ENCODE measurements at places on chromosomes 3 and 15.

DNA sequence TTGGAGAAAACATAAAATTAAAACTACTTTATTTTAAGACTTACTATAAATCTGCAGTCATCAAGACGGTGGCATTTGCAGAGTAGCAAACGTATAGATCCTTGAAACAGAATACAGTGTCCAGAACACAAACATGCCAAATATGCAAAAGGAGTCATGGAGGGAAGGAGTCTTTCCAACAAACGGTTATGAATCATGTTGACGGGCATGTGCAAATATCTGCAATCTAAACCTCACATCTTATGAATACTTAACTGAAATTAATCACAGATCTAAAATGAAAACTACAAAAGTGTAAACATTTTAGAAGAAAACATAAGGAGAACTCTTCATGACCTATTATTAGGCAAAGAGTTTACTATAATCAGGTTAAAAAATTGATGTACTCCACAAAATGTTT is 69.4 kb downstream of the TFRC start:
- peak; percentile 36 for DNase-seq

- DNase-seq: peak; percentile 46
These were observed 38.5 kb downstream of the MYO5C start for GRCh38 chr15:52256930-52257733.

DNA sequence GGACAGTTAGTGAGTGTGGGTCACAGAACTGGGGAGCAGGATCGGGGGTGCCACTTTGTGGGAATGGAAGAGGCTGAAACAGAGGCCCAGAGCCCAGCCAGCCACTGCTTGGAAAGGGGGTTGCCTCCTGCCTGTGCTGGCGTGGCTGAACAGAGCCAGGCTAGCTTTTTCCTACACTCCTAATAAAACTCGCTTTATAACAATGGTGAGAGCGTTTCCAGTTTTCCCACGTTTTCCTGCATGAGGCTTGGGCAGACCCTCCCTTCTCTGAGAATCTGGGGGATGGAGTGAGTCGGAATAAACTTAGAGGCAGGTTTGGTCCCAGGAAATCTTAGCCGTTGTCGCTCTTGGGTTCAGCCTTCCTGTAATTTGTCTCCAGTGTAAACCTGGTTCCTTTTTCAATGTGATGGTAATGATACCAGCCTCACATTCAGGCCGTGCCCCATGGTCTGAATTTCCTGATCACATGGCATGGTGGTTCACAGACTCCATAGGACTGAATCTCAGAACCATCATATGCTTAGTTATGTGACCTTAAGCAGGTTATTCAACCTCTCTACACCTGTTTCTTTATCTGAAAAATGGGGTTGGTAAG is 6.5 kb upstream of the FGD5 start:
- no peak for DNase-seq

DNA sequence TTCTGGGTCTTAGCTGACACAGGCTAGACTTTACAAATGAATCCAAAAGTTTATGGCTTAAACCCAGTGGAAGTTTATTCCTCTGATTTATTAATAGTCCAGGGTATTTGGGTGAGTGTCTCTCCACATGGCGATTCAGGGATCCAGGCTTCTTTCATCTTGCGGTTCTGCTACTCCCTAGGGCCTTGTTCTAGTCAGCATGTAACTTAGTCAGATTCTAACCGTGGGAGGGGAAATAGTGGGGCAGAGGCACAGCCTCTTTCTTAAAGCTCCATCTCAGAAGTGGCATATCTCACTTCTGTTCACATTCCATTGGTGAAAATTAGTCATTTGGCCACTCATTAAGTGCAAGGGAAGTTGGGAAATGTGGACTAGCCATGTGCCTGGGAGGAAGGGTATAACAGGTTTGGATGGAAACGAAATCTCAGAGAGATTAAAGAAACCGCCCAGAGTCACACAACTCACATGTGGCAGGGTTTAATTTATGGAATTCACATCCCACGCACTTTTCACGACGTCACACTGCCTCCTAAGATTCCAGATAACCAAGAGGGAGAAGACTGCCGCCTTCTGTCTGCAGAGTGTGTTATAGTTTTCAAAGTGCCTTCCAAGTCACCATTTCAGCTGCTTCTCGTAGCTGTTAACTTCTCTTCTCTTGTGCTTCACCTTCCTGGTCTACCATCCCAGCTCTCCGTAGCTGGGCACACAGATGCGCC is 11.4 kb upstream of the RASGRF1 start:
- DNase-seq: peak; percentile 8

DNA sequence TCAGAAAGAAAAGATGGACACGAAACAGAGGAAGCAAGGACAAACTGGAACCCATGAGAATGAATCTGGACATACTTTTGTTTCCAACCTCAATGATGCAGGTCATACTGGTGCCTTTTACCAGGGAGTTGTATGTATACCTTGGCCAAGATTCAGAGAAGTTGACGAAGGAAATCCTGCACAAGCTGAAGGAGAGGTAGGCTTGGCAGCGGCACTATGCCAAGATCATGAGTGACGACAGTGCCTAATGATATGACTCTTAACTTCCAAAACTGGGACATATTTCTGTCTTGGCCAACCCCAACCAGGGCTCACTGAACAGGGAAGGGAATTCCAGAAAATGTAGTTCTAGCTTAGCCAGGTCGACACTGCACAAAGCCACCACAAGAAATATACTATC is 149.2 kb upstream of the SLCO3A1 start:
- DNase-seq: no peak

DNA sequence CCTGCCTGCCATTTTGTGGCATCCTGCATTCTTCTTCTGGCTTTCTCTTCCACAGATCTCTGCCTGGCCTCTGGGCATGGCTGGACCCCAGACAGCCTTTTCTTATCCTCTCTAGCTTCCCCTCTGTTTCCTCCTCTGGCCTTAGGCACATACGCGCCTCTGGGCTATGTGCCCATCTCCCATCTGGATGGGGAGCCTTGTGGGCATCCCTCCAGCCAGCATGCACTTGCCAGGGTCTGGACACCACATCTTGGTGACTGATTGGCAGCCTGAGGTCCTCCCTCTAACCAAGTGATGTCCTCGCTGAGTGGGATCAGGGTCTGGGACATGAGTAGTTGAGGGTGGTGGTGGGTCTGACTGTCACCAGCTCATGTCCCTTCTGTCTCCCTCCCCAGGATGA is 12.8 kb downstream of the PLEKHO2 start:
- peak; percentile 37 for DNase-seq

GRCh38 chr3:70090322-70090913 is 90.9 kb downstream of the SAMMSON start:
- peak; percentile 49 for DNase-seq
